WTC11 (cell line): ENCODE measurements at places on chromosomes 11 and 22.

DNA sequence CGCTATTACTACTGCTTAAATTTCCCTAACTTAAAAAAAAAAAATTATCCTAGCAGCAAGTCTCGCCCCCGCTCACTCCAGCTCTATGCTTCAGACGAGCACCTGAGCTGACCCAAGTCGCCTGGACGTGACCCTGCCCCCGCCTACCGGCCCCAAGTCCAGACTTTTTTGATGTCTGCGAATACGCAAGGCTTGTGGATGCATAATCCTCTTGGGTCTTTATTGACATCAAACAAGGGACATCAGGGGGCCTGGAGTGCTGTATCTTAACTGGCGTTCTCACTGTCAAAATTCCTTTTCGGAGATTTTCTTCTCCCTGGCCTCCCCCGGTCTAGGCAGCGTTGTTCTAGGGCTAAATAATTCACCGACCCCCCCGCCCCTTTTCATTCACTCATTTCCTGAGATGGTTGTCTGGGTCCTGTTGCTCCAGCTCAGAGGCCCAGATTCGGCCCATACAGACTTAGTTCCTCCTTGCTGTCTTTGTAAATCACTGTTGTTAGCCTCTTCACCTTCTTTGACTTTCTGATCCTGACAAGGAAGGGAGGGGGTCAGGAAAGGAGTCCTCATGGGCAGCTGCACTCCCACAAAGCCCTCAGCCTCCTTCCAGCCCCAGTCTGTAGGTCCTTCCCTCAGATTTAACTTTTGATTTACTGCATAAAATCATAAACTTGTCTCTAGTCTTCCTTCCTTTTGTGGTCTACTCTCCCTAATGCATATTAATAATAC, 601 bp upstream of the LRP4 start:
- H3K4me1 ChIP-seq: peaks cover 47% of the 10 kb centered on the region
- peaks cover 7% of the 10 kb centered on the region; the same call in 1 of the 2 replicates for H3K27me3 ChIP-seq
- H3K27ac ChIP-seq: peak overlapping the region; percentile 26
- peaks cover 3% of the 10 kb centered on the region; the same call in 1 of the 2 replicates for H3K36me3 ChIP-seq

- no peak overlapping the region for H3K27ac ChIP-seq
- no peaks in the 10 kb centered on the region for H3K4me1 ChIP-seq
- H3K4me3 ChIP-seq: no peak overlapping the region
- DNase-seq: no peak
- H3K36me3 ChIP-seq: no peaks in the 10 kb centered on the region
Measured at GRCh38 chr11:78289552-78290292, 101.0 kb downstream of the USP35 start.

- H3K27ac ChIP-seq: no peak overlapping the region; the same call in 1 of the 2 replicates
- no peak overlapping the region for H3K4me3 ChIP-seq
- no peaks in the 10 kb centered on the region for H3K4me1 ChIP-seq
- peaks cover 48% of the 10 kb centered on the region for H3K36me3 ChIP-seq
- no peaks in the 10 kb centered on the region for H3K27me3 ChIP-seq
Measured at GRCh38 chr11:46664612-46665011, 35.8 kb downstream of the ARHGAP1 start.

DNA sequence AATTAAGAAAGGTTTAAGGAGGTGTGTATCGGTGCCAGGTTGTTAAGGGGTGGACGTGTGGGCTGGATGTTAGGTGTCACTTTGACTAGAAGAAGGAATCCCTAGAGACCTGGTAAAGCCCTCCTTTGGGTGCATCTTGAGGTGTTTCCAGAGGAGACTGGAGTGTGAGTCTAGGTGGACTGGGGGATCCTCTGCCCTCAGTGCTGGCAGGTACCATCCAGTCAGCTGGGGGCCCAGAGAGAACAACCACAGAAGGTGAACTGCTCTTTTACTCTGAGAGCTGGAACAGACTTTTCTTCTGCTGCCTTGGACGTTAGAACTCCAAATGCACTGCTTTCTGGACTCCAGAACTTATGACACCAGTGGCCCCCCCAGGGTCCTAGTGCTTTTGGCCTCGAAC, 44.0 kb downstream of the SPATA19 start:
- peaks cover 3% of the 10 kb centered on the region; the same call in 1 of the 2 replicates for H3K27me3 ChIP-seq

- H3K27me3 ChIP-seq: peaks cover 9% of the 10 kb centered on the region
- DNase-seq: peak; percentile 68
- no peaks in the 10 kb centered on the region for H3K36me3 ChIP-seq
- H3K4me3 ChIP-seq: no peak overlapping the region
Measured at GRCh38 chr11:6315811-6316425, 4.4 kb downstream of the CAVIN3 start.

GRCh38 chr11:128695539-128696221, 1.8 kb downstream of the FLI1 start:
- H3K4me3 ChIP-seq: peak overlapping the region; percentile 67
- no peak for DNase-seq
- no peak overlapping the region for H3K27ac ChIP-seq
- no peaks in the 10 kb centered on the region for H3K36me3 ChIP-seq

DNA sequence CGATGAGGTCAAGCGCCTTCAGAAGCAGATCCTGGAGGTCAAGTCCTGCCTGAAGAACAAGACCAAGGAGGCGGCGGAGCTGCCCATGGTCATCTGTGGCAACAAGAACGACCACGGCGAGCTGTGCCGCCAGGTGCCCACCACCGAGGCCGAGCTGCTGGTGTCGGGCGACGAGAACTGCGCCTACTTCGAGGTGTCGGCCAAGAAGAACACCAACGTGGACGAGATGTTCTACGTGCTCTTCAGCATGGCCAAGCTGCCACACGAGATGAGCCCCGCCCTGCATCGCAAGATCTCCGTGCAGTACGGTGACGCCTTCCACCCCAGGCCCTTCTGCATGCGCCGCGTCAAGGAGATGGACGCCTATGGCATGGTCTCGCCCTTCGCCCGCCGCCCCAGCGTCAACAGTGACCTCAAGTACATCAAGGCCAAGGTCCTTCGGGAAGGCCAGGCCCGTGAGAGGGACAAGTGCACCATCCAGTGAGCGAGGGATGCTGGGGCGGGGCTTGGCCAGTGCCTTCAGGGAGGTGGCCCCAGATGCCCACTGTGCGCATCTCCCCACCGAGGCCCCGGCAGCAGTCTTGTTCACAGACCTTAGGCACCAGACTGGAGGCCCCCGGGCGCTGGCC, 11.0 kb downstream of the RASD2 start:
- H3K36me3 ChIP-seq: no peaks in the 10 kb centered on the region
- DNase-seq: no peak
- H3K27me3 ChIP-seq: no peaks in the 10 kb centered on the region
- peaks cover 33% of the 10 kb centered on the region for H3K4me1 ChIP-seq
- H3K27ac ChIP-seq: no peak overlapping the region

DNA sequence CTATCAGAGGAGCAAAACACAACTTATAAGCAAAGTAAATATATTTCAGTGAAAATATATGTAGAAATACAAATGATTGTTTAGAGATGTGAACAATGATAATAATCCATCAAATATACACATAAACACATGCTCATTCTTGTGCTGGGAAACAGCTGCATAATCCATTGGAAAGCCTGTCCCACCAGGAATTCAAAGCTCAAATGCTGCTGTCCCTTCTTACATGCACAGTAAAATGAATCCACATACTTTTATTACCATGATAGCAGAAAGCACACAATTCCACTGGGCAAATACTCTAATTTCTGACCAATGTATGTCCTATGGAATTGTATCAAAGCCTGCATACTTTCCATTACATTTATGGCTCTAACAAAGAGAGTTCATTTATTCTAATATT, 44.5 kb downstream of the SOX6 start:
- no peak for DNase-seq
- no peaks in the 10 kb centered on the region; the same call in 1 of the 2 replicates for H3K27me3 ChIP-seq
- H3K36me3 ChIP-seq: no peaks in the 10 kb centered on the region

DNA sequence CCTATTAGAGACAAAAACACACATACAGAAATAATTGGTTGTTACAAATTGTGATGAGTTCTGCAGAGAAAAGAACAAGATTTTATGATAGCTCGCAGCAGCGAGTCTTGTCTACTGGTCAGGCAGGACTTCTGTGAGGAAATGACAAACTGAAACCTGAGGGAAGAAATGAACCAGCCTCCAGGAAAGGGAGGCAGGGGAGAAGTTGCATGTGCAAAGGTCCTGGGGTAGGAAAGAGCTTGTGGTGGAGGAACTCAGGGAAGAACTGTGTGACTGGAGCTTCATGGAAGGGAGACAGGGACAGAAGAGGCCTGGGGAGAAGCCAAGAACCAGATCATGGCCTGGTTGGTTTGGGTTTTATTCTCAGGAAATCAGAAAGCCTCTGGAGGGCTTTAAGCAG, 9.2 kb upstream of the RAB1B start:
- DNase-seq: no peak
- peaks cover 3% of the 10 kb centered on the region for H3K27me3 ChIP-seq
- peak overlapping the region; percentile 88 for H3K4me3 ChIP-seq
- H3K27ac ChIP-seq: no peak overlapping the region; the same call in 1 of the 2 replicates

GRCh38 chr11:70298243-70298915, 27.9 kb downstream of the PPFIA1 start:
- no peaks in the 10 kb centered on the region for H3K27me3 ChIP-seq
- peaks cover 58% of the 10 kb centered on the region for H3K36me3 ChIP-seq
- H3K27ac ChIP-seq: peak overlapping the region; percentile 52
- no peak for DNase-seq
- no peak overlapping the region for H3K4me3 ChIP-seq
- peaks cover 23% of the 10 kb centered on the region for H3K4me1 ChIP-seq

DNA sequence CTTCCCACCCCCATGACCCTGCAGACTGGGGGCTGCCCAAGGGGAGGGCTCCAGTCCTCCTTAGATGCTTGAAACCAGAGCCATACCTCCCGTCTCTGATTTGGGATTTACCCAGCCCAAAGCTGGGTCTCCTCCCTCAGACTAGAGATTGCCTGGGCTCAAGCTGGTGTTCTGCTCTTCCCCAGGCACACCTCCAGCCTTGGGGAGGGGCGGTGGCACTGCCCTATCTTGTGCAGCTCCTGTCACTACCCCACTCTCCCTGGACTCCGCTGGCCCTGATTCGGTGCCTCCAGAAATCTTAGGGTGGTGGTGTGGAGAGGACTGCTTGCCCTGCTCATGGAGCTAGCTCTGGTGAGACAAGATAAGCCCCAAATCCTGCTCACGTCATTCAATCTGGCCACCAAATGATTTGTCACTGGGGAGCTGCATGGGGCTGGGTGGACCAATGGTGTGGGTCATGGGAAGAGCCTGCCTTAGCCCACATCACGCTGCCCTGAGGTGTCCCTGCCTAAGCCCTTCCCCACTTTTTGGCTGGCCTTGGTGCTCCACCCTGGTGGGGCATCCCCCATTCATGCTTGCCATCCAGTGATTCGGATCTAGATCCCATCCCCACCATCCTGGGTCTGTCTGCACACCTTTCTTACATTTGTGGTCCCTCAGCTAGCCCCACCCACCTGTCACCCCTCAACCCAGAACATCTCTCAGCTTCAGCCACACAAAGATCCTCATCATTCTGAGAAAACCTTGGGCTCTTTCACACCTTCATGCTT, 87.7 kb downstream of the PDE2A start:
- H3K27me3 ChIP-seq: peaks cover 95% of the 10 kb centered on the region
- H3K4me3 ChIP-seq: no peak overlapping the region
- no peak overlapping the region for H3K27ac ChIP-seq
- DNase-seq: no peak

- peaks cover 7% of the 10 kb centered on the region for H3K36me3 ChIP-seq
- H3K27me3 ChIP-seq: no peaks in the 10 kb centered on the region
- H3K27ac ChIP-seq: no peak overlapping the region
- no peak for DNase-seq
- peaks cover 12% of the 10 kb centered on the region; the same call in 1 of the 2 replicates for H3K4me1 ChIP-seq
Measured at GRCh38 chr11:101864098-101864497, 50.7 kb upstream of the CEP126 start.

GRCh38 chr11:28346721-28347120, 238.5 kb downstream of the METTL15 start:
- H3K4me1 ChIP-seq: peaks cover 11% of the 10 kb centered on the region
- no peaks in the 10 kb centered on the region for H3K27me3 ChIP-seq
- H3K4me3 ChIP-seq: no peak overlapping the region
- no peak for DNase-seq

DNA sequence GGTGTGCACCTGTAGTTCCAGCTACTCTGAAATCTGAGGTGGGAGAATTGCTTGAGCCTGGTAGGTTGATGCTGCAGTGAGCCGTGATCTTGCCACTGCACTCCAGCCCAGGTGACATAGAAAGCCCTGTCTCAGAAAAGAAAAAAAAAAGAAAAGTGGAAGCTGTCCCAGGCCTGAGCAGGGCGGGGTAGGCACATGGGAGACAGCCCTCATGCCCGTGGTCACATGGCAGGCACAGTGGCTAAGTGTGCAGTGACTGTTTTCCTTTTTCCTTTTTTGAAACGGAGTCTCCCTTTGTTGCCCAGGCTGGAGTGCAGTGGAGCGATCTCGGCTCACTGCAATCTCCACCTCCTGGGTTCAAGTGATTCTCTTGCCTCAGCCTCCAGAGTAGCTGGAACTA, 7.8 kb downstream of the OTUB1 start:
- DNase-seq: no peak
- H3K4me1 ChIP-seq: peaks cover 9% of the 10 kb centered on the region
- H3K36me3 ChIP-seq: peaks cover 44% of the 10 kb centered on the region
- H3K4me3 ChIP-seq: no peak overlapping the region

GRCh38 chr22:31084811-31085492, 3.8 kb downstream of the SMTN start:
- peak overlapping the region; percentile 78 for H3K4me3 ChIP-seq
- H3K27me3 ChIP-seq: peaks cover 11% of the 10 kb centered on the region
- DNase-seq: peak; percentile 86
- no peaks in the 10 kb centered on the region for H3K36me3 ChIP-seq

- no peak for DNase-seq
- H3K4me3 ChIP-seq: no peak overlapping the region
- peaks cover 12% of the 10 kb centered on the region for H3K4me1 ChIP-seq
- H3K27ac ChIP-seq: no peak overlapping the region
- H3K36me3 ChIP-seq: 0 out of 2 replicates have a peak, but pooled peaks cover 3% of the 10 kb centered on the region
- no peaks in the 10 kb centered on the region for H3K27me3 ChIP-seq
Measured at GRCh38 chr11:95650276-95650675, 139.3 kb downstream of the FAM76B start.

DNA sequence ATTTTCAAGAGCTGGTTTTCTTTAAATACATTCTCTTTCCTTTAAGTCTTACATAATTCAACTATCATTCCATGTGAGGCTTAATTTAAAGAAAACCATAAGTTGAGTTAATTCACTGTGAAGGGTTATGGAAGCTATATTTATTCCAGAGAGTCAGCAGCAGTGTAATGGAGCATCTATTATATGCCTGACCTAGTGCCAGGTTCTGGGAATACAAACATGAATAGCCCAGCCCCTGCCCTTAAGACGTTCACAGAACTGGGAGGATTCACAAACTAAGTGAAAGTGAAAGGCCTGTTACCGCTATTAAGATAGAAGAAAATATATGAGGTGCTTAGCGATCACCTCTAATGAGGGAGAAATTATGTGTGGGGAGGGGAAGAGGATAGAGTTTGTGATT, 408.9 kb upstream of the CCDC90B start:
- peaks cover 22% of the 10 kb centered on the region for H3K4me1 ChIP-seq
- no peak overlapping the region for H3K4me3 ChIP-seq
- no peaks in the 10 kb centered on the region for H3K36me3 ChIP-seq
- DNase-seq: no peak
